ENCODE measurements at places on chromosomes 1 and 21.

GRCh38 chr21:27645285-27645684 lies 678.4 kb upstream of the ADAMTS5 start:
- no peak for DNase-seq

DNA sequence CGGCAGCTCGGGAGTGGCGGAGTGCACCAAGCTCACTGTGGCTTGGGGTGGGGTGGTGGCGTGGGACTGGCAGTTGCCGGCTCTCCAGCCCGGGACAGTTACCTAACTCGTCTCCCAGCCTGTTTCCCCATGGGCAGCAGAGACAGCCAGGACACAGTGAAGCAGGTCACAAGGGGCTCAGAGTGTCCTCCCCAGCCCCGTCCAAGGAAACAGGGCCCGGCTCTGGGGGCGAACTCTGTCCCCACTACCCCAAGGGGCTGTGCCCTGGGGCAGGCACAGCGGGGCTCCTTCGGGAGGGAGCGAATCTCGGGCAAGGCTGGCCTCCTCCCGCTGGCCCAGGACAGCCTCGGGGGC lies 759 bp downstream of the GPR157 start:
- peak; percentile 25 for DNase-seq

- DNase-seq, result peak; percentile 35
Measured at GRCh38 chr1:94926126-94926914, 590 bp downstream of the CNN3 start.

- DNase-seq, result no peak
Measured at GRCh38 chr1:155813672-155814071, 43.3 kb downstream of the GON4L start.

GRCh38 chr1:86207323-86207722 lies 50.8 kb upstream of the COL24A1 start:
- DNase-seq, result no peak

GRCh38 chr1:51231120-51231519 lies 5.0 kb upstream of the RNF11 start:
- no peak for DNase-seq

- no peak for DNase-seq
Measured at GRCh38 chr1:3505161-3505560, 50.7 kb downstream of the ARHGEF16 start.

GRCh38 chr1:91031081-91031480 lies 9.2 kb upstream of the ZNF644 start:
- DNase-seq, result no peak

GRCh38 chr1:53134961-53135734 lies 7.3 kb downstream of the SLC1A7 start:
- DNase-seq, result no peak

Data from CD4-positive, alpha-beta T cell treated with Interleukin-17A for 4 hours (primary cell).